ENCODE measurements at places on chromosomes 2 and 18.

GRCh38 chr2:1974397-1974796 lies 230.1 kb upstream of the PXDN start:
- no peak for DNase-seq

GRCh38 chr2:101501443-101501842 lies 26.5 kb upstream of the RFX8 start:
- DNase-seq: no peak

GRCh38 chr2:113791697-113792590 lies 35.5 kb upstream of the SLC35F5 start:
- DNase-seq: no peak

DNA sequence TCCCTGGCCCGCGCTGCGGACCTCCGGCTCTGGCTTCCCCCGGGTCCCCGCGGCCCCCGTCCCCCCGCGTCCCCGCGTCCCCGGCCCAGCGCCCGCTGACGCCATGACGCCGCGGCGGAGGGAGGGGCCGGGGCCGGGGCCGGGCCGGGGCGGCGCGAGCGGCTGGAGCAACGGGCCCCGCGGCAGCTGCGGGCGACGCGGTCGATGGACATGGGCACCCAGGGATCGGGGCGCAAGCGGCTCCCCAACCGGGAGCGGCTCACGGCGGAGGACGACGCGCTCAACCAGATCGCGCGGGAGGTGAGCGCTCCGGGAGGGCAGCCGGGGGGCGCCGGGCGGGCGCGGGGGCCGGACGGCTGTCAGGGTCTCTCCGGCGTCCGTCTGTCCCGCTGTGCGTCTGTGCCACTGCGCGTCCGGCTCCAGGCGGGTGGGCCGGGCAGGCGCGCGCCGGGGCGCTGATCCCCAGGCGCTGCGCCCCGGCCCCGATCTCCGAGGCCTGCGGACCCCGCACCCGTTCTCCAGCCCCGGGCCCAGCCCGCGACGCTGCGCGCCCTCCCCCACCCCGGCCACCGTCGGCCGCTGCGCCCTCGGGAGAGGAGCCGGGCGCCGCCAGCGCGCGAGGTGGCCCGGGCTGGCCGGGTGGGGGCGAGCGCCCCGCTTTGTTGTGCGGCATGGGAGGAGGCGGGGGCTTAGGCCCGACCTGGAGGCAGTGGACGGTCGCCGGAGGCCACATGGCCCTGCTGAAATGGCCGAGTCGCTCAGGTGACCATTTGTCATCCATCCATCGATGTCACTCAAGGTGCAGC lies at the start of gene LRRFIP1:
LRRFIP1 (plus strand) TSS at position 147 of the 806 bp plus-strand sequence; CDS start at position 205, 58 bp downstream.
- peak; percentile 11 for DNase-seq

- DNase-seq: no peak
Observed at GRCh38 chr18:22465859-22466457, 48.2 kb upstream of the CTAGE1 start.

DNA sequence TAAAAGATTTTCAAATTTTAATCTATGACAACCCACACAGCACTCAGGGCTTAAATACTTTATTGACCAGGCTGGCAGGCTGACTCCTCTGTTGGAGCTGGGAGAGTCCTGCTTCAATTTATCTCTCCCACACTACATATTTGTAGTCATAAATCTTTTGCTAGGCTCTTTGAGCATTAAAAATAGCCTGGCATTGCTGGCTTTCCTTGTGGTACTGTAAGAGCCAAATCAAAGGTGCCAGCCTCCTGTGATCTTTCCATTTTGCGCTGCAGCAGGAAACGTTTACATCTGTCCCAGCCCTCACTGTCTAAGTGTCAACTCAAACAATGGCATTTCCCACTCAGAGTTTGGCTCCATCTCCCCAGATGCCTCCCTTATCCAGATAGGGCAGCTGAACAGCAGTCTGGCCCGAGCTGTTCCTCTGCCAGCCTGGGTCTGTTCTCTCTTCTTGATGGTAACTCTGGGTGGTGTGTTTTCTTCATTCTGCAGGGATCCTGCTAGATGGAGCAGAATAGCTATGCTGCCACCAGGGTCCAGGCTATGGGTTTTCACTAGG lies 62.1 kb downstream of the LRRTM1 start:
- DNase-seq: no peak

- DNase-seq: no peak
Observed at GRCh38 chr2:10279472-10279870, 23.2 kb upstream of the HPCAL1 start.

DNA sequence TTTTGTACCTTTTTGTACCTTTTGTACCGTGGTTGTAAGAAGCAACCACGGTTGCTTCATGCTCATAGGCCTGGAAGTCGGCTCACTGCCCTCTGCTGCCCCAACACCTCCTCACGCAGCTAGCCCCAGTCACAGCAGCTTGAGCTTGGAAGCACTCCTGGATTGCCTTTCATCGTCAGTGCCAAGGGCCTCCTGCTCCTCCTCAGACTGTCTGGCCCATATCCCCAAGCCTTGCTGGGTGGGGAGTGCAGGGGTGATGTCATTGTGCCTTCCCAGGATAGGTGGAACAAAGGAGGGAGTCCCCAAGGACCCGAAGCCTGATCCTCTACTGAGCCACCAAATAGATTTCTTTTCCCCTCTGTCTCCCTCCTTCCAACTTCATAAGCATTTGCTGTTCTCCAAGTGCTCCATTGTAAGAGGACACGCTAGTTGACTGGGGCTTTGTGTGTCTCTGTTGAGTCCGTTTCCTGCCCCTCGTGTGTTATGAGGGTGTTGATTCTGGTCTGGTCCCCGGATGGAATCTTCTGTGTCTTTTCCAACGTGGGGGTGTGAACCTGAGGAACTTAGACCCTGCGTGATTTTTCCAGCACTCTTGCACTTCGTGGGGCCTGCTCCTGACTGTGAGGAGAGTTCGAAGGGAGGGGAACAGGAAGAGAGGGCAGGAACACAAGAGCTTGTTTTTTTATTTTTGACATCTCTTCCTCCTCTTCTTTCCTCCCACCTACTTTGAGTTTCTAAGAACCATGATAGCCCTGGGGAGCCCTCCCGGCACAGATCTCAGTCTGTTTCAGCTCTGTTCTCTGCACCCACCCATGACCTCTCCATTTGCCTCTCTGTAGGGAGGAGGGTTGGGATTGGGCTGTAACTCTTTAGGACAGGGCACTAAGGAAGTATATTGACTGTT lies 127.2 kb upstream of the EML6 start:
- no peak for DNase-seq

DNA sequence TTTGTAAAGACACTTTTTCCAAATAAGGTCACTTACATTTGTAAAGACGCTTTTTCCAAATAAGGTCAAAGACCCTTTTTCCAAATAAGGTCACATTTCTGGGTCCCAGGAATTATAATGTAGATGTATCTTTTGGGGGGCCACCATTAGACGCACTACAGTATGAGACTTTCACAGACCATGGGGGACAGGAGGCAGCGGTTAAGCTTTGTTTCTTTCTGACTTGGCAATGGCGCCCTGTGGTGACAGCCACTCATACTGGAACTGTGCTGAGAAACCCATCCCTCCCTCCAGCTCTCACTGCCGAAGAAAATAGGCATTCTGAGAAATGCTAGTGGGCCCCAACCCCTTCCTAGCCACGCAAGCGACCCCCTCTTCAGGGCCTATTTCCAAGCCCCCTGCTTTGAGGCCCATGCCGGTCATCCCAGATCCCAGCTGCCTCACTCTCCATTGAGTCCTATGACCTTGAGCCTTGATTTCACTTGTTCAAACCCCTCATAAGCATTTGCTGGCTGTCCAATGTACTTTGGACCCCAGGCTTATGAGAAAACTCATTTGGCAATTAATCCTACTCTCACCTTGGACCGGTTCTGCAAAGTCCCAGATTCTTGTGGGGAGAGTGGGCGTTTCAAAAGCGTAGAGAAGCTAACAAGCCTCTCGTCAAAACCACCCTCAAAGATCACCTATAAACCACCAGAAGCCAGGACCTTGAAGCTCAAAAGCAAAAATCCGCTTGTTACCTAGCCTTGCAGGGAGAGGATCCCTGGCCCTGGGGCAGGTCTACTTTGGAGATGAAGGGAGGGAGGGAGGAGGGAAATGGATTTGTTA lies 11.3 kb upstream of the SPATA3 start:
- no peak for DNase-seq

DNA sequence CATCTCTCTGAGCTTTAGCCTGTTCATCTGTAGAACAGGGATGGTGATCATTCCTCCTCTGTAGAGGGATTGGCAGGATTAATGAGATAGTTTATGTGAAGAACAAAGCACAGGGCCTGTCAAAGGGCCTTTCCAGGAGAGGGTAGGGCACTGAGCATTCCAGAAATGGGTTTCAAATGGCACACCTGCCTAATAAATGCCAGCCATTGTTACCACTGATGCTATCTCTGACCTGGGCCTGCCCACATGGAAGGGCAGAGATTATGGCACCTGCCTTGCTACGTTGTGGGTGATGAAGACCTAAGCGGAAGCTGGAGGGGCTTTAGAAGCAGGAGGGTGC lies 31.0 kb upstream of the GMPPA start:
- no peak for DNase-seq

DNA sequence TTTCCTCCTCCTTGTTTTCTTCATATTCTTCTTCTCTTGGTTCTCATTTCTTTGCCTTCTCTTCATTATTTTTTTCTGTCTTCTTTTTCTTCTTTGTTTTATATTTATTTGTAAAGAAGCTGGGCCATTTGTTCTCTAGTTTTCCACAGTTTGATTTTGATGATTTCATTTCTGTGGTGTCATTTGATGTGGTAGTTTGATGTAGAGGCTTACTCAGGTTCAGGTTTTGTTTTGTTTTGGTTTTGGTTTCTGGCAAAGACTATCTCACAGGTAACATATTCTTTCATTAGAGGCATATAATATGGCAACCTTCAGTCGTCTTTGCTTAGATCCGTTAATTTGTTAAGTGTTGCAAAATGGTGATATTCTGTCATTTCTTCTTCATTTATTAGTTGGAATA lies 75.3 kb downstream of the BABAM2 start:
- no peak for DNase-seq

GRCh38 chr2:10329880-10330699 lies 27.4 kb downstream of the HPCAL1 start:
- DNase-seq: no peak

DNA sequence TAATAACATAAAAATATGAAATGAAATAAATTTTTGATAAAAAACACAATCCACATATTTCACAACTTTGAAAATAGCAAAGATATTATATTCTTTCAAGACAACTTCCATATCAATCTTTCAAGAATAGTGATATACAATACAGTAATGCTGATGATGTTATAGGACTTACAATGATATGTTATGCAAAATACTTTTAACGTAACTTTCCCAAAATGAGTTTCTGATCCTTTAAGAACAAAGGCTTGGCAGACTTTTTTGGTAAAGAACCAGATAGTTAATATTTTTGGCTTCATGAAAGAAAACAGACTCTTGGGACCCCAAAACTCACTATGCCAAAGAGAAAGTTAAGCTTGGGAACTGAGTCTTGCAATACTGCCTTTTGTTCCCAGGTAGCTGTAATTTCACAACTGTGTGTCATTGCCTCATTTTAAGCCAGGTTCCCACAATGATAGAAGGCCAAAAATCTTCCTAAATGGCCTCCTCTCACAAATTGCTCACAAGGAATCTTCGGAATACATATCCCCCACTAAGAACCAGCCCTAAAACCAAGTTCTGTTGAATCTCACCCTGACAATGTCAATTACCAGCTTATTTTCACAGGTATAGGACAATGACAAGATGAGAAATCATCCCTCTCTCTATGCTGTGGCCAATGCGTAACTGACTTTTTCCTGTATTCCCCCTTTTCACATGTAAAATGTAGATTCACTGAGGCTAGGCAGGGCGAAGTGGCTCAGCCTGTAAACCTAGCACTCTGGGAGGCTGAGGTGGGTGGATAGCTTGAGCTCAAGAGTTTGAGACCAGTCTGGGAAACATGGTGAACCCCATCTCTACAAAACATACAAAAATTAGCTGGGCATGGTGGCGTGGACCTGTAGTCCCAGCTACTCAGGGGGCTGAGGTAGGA lies 54.8 kb upstream of the STRN start:
- no peak for DNase-seq

- DNase-seq: no peak
Observed at GRCh38 chr2:241179899-241180298, 8.6 kb upstream of the ANO7 start.

DNA sequence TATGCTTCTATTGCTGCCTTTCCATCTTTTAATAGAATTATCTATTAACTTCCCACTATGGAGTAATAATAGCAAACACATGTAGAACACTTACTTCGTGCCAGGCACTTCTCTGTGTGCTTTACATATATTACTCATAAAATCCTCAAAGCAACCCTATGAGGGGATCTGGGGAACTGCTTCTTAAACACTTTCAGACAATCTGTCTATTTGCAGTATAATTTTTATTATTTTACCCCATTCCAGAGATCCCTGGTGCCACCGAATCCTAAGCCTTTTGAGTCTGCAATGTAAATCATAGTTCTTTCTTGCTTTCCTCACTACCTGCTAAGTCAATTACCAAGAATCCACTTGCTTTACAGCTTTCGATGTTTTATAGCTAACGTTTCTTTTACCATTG lies 25.6 kb upstream of the GCFC2 start:
- DNase-seq: no peak

DNA sequence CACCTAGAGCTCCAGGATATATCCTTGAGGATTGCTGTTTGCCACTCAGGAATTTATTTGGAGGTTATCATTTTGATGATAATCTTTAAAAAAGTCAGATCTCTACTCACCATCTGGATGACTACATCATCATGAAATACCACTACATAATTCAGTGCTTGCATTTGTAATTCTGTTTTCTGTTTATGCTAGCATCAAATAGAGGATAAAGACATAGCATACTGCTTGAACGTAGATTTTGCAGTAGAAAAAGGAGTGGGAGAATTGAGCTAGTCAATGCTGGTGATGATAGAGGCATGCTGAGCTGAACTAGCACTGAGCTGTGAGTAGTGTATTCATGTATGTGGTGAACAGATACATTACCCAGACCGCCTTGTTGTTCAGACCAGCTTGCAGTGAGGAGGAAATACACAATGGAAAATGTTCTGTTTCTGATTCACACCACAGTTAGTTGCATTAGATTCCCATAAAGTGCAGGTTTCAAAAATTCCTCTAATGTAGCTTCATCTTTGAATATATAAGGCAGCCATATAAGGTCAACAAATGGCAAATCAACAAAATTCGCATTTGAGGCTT lies 68.8 kb upstream of the CDC42EP3 start:
- DNase-seq: no peak

DNA sequence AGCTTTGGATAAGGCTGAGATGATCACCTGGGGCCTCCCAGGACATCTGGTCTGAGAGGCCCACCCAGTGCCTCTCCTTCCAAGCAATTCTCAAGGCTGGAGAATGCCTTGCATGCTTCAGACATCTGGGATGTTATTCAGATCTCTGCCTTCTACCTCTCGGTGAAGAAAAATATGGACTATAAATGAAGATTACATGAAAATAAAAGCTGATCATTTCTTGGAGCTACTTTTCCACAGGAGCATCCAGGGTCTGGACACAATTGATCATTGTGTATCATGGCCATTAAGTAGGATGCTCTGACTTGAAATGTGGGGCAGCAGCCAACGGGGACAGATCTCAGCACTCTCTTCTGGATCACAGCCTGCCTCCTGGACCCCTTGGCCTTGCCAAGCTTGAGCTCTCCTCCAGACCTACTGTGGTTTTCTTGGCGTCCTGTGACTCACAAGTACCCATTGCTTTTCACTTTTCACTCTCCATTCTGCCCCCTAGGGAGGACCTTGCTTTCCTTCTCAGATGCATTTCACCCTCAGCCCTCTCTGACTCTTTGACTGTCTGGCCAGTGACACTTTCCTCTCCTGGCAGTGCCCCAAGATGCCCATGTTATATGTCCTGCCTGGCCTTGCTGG lies 203.1 kb downstream of the INSIG2 start:
- no peak for DNase-seq

Data from hippocampal formation (tissue), 2 donors.